ENCODE measurements at places on chromosomes 1 and 21.

- DNase-seq: no peak
Observed at GRCh38 chr1:196858811-196859210, 29.0 kb upstream of the CFHR4 start.

- DNase-seq: no peak
Observed at GRCh38 chr21:44793592-44794374, 7.8 kb downstream of the UBE2G2 start.

DNA sequence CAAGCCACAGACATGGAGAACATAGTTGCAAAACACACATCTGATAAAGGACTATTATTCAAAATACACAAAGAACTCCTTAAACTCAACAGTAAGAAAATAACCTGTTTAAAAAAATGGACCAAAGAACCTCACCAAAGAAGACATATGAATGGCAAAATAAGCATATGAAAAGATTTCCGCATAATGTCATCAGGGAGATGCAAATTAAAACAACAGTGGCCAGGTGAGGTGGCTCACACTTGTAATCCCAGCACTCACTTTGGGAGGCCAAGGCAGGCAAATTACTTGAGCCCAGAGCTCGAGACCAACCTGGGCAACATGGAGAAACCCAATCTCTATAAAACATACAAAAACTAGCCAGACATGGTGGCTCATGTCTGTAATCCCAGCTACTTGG, 50.4 kb downstream of the PRPF38A start:
- no peak for DNase-seq

GRCh38 chr1:245263529-245264095, 108.8 kb downstream of the KIF26B start:
- no peak for DNase-seq

DNA sequence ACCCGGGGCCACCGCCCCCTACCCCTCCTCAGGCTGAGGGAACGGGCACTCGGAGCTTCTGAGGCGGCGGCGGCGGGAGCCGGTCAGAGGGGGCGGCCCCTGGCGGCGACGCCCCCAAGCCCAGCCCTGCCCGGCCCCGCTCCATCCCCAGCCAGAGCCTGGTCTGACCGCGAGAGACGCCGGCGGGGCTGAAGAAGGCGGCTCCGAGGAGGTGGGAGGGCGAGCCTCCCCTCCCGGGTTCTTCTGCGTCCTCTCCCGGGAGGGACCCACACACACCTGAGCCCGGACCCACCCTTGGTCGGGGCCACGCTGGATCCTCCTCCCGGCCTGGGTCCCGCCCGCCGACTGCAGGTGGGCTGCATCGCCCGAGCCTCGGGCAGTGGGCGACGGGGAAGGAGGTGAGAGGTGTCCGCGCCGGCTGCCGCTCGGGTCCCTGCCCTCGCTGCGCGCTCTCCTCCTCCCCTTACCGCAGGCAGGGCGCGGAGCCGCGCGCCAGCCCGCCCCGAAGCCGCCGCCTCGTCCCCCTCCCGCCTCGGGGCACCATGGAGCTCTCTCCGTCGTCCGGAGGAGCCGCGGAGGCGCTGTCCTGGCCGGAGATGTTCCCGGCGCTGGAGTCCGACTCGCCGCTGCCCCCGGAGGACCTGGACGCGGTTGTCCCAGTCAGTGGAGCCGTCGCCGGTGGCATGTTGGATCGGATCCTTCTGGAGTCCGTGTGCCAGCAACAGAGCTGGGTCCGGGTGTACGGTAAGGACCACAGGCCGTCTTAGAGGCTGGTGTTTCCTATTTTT, at the start of gene RASAL2:
Gene RASAL2 (plus strand): TSS at position 154 of the 788 bp plus-strand sequence. CDS start 389 bp downstream, at position 543.
- peak; percentile 55 for DNase-seq

DNA sequence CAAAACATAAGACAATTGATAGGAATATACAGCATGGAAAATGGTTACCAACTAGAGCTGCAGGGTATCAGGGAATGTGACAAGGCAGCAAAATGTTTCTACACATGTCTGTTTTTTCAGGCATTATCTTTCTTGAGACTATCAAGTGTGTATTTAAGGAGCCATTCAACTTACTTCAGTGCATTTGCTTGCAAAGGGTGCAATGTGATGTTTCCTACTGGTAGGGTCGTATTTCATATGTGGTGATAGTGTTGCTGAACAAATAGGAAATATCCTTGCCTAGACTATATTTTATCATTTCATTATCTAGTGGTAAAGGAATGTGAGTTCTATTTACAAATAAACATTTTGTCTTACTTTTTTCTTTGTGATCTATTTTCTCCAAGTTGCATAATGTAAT, 42.4 kb downstream of the PTPRC start:
- no peak for DNase-seq

DNA sequence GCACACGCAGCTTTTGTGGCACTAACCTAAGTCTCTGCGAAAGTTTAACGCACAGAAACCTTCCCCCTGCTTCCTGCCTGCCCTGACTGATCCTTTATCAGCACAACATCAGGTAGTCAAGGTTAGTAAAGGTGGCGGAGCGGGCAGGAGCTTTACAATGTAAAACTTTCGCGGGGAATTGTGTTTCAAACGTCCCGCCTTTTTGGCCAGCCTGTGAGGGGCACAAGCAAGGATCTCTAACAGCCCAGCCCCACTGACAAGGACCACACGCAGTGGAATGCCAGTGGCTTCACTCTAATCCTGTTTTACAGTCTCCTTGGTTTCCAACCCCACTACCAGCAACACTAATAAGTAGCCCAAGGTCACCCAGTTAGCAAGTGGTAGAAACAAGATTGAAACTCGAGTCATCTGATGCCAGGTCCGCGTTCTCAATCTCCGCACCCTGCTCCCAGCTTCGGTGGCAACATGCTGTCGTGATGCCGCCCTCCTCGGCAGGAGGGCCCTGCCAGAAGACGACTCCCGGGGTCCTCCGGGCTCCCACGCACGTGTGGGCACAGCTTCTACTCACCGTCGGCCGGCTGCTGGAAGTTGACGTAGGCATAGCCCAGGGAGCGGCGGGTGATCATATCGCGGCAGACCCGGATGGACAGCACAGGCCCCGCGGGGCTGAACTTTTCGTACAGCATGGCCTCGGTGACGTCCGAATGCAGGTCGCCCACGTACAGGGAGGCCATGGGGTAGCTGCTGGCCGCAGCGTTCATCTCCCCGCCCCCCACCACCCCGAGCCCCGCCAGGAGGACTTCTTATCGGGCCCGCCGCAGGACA, 1.2 kb downstream of the PABPC4 start:
- no peak for DNase-seq

GRCh38 chr1:156069490-156070455, 8.8 kb downstream of the RAB25 start:
- DNase-seq: no peak

DNA sequence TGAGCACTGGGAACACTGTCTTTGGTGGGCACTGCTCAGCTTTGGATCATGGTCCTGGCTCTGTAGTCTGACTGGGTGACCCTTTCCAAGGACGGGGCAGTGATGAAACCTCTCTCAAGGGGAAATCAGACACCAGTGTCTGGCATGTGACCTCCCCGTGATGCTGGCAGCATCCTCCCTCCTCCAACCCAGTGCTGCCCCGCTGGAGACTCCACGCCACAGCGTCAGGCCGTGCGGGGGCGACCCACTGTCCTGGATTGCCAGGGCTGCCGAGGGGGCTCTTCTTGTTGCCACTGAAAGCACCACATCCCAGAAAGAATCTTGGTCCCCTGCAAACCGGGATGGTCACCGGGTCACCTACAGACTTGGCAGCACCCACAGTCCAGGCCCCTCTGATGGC, 146.4 kb upstream of the ARHGEF16 start:
- DNase-seq: no peak

- DNase-seq: no peak
Observed at GRCh38 chr1:68745451-68745850, 248.6 kb upstream of the DEPDC1 start.

DNA sequence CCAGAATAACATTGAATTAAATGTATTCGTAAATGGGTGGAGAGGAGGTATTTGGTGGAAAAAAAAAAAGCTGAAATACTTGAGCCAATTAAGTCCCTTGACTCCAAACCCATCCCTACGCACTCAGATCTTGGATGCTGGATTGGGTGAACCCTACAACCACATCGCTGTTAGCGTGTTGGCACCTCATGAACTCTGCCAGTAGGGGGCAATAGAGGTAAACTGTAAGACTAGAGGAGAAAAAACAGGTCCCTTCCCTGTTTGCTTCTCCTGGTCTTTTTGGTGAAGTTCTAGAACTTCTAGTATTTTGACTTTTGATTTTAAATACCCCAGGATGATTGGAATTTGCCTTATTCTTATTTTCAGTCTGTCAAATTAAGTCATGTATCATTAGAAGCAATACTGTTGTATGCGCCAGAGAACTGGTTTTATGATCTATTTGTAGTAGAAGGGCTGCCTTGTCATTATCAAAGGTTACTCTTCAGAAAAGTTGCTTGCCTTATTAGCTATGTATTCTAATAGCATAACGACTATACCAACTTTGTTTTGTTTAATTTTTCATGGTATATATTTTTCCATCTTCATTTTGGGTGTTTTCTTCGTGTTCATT, 1.9 kb upstream of the OR13G1 start:
- DNase-seq: no peak

- DNase-seq: no peak
Observed at GRCh38 chr1:90114521-90115141, 119.7 kb downstream of the ZNF326 start.

DNA sequence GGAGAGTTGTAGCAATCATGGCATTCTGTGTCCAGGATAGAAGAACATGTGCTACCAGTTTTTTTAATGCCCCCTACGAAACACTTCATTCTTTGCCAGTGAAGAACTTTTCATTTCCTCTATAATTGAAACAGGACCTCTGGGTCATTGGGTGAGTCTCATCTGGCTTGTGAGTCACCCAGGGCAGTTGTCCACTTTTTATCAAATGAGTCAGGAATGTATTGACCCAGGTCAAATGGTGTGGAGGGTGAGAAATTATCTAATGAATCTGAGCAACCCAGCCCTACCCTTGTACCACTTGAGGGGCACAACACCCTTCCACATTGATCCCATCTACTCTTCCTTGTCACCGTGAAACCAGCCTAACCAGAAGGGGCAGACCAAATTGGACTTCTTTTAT, 417.3 kb upstream of the PROX1 start:
- DNase-seq: no peak

- DNase-seq: peak; percentile 80
Observed at GRCh38 chr1:63367215-63368103, at the start of gene ALG6. Gene ALG6, plus strand, starts transcription at chr1:63367627. Its CDS starts 3,351 bp downstream, at chr1:63370978.

DNA sequence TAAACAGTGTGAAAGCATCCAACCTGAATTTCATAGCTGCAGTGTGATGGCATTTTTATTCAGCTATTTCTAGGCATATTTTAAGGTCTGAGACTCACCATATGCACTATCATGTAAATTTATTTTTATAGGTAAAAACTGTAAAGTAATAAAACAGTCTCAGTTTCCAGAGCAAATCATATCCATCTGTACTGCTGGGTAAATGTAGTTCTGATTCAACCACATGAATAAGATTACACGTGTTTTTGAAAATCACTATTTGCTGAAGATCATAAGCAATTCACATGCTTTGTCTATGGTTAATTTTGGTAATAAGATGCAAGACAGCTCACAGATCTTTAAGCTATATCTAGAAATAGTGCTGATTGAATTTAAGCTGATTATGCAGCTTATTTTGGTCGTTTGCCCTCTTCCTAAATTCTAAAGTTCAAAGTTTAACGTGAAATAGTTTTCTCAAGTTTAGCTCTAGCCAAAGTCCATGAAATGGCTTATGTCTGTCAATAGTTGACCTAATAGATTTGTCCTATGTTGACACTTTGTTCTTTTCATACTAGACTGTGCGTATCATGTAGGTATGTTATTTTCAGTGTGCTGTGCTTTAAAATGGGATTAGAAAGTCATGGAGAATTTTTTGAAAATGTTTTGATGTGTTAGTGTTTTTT, 489.0 kb downstream of the USP25 start:
- no peak for DNase-seq

DNA sequence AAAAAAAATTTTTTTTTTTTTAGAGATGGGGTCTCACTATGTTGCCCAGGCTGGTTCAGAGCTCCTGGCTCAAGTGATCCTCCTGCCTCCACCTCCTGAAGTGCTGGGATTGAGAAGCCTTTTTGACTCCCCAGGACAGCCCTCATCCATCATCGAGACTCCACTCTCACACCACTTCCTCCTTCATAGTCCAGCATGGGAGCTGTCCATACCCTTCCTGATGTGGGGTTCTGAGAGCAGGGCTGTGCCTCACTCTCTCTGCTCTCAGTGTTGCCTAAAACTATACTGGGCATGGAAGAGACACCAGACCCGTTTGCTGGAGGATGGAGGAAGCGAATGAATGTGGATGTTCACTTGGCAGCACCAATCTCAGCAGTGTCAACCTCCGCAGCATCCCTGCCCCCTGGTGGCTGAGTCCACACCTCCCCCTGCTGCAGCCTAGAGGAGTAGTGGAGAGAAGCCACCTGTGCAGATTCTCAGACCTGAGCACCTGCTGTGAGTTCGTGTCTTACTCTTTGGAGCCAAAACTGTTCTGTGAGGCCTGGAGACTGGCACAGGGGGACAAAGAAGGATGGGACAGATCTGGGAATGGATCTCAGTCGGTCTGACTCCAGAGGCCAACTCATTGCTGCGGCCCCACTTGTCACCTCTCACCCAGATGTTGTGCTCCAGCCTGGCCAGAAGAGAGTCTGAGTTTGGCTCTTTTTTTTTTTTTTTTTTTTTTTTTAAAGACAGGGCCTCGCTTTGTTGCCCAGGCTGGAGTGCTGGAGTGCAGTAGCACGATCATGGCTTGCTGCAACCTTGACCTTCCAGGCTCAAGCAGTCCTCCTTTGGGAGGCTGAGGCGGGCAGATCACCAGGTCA, 17.7 kb downstream of the TINAGL1 start:
- no peak for DNase-seq

GRCh38 chr1:7705048-7705907, 65.8 kb upstream of the VAMP3 start:
- no peak for DNase-seq

DNA sequence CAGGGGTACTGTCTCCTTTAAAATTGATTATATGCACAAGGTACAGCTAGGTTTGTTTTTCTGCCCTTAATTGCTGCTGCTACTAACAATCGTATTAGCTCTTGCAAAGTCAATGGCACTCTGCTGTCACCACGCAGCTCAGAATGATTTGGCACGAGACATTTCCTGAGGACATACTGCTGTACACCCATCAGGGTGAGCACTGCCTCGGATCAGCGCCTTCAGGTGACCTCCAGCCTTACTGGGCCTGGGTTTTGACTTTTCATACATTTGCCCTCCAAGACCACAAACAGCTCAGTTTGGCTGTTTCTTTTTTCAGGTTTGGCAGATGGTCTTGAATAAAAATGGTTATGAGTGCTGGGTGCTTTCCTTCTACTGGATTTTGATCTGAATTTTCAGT, 110.9 kb downstream of the NTPCR start:
- DNase-seq: no peak

- DNase-seq: no peak
Observed at GRCh38 chr1:167573035-167573434, 19.5 kb upstream of the CREG1 start.

GRCh38 chr1:79667848-79668696, 661.5 kb upstream of the ADGRL4 start:
- DNase-seq: no peak

GRCh38 chr1:220113136-220113695, 19.3 kb downstream of the IARS2 start:
- no peak for DNase-seq

GRCh38 chr1:205532996-205533735, 28.7 kb downstream of the CDK18 start:
- DNase-seq: no peak

GRCh38 chr21:44428281-44428960, 26.9 kb upstream of the LRRC3 start:
- DNase-seq: no peak
